ENCODE measurements at places on chromosomes 3 and 15. TPM values are rescaled to one million over a fixed set of nuclear protein-coding genes. Genes with fewer than 3 reads are reported as not detected.

The ARL14 gene
- total RNA-seq, result 0.22 TPM

The CCDC13 gene
- total RNA-seq, result 0.41 TPM

The NDUFAF3 gene
- total RNA-seq, result 84.8 TPM

The B3GNT5 gene
- total RNA-seq, result 21.6 TPM

The APOD gene
- total RNA-seq, result 0.86 TPM

The GUCA1C gene
- not detected for total RNA-seq

The GAP43 gene
- total RNA-seq, result not detected

The SKOR1 gene
- 0.05 TPM for total RNA-seq

The AAGAB gene
- 62.8 TPM for total RNA-seq

The IQCF5 gene
- total RNA-seq, result not detected

The USP3 gene
- total RNA-seq, result 44.3 TPM

The ECT2 gene
- 78.7 TPM for total RNA-seq

The POMGNT2 gene
- total RNA-seq, result 8.1 TPM

The ADAMTSL3 gene
- 0.19 TPM for total RNA-seq

The PPP1R14D gene
- total RNA-seq, result 0.33 TPM

The TMEM158 gene
- 15.2 TPM for total RNA-seq

The PRR20G gene
- total RNA-seq, result 1.6 TPM

The GOLGA8J gene
- 0.12 TPM for total RNA-seq

All from A549 treated with Mapracorat at 1 μM for 4 hours (cell line).